ENCODE measurements at places on chromosomes 7 and 10.

DNA sequence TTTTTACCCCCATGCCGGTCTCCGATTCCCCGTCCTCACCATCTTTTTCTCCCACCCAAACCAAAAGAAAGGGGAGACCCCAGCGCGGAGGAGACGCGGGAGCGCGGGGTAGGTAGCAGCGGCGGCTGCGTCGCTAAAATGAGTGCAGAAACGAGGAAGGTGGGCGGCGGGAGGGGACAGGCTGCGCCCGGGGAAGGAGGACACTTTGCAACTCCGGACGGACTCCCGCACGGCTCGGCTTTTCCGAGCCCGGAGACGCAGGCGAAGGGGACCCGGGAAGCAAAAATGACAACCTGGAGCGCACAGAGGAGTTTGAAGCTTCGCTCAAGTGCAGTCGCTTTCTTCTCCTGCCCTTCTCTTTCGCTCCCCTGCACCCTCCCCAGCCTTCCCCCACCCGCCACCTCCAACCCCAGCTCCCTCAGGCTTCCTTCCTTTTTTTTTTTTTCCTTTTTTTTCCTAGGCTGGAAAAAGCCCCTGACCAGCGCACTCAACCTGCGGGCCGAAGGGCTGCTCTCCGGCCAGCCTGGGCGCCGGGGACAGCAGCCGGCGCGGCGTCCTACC lies 453 bp downstream of the SFMBT2 start:
- peak; percentile 72 for DNase-seq

- DNase-seq = peak; percentile 73
Measured at GRCh38 chr10:62433181-62433692, 59.1 kb downstream of the ZNF365 start.

DNA sequence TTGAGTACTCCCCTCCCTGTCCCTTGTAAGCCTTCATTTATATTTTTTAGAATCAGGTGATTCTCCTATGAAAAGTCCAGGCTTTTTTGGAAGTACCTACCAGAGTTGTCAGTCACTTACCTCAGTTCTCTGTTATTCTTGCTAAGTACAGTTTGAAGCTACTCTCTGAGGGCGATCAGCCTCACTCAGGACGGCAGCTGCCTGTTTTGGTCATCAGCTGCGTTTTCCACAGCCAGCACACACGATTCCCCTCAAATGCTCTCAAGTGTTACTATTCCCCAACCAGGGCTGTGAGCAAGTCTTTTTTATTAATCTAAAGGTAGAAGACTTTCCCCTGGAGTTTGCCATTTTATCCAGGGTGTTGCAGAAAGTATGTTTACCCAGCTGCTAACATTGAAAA lies 328.6 kb downstream of the SUGCT start:
- DNase-seq = no peak

GRCh38 chr10:62893036-62893435 lies 76.9 kb upstream of the EGR2 start:
- DNase-seq = no peak

GRCh38 chr7:70525991-70526390 lies 606.0 kb upstream of the GALNT17 start:
- no peak for DNase-seq

DNA sequence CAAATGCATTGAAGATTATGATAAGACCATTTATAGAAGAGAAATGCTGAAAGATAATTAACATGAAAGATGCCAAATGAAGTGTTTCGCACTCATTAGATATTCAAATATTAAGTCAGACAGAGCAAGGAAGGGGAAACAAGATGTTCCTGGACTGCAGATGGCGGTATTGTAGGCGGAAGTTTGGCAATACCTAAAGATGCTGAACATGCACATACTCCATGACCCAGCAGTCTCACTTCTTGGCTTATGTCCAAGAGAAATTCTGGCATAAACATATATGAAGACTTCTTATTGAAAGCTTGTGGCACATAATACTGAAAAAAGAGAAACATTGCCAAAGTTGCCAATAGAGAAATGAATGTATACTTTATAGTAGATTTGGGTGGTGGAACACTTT lies 325.4 kb upstream of the SEMA3C start:
- no peak for DNase-seq

- DNase-seq = no peak
Measured at GRCh38 chr7:34558022-34558421, 100.0 kb upstream of the NPSR1 start.

DNA sequence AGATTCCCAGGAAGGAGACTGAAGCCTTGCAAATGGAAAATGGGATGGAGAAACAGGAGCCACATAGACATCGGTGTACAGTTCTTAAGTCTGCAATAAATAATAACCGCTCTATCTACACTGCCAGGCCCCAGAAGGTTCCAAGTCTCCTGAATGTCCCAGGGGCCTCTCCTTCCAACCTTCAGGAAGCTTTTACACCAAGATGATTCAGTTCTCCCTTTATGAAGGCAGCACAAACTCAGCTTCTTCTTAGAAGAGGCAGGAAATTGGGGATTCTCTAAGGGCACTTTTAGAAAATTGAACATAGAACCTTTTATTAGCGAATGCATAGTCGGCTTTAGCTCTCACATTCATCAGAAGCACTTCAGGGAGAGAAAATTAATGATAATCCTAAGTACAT lies 130.8 kb upstream of the LYZL1 start:
- no peak for DNase-seq

DNA sequence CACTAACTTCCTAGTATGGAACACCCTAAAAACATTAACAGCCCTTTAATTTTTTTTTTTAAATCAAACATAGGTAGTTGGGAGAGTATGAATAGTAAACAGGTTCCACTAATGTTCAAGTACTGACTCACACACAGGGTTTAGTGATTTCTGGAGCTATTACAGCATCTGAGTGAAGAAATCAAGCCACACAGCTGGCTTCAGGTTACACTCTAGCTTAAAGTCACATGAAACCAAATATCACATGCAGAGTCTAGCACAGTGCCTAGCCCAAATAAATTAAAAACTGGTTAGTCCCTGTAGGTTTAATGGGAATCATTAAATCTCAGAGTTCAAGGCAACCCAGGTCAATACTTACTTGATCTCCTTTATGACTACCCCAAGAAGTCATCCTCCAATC lies 11.6 kb downstream of the PANK1 start:
- no peak for DNase-seq

GRCh38 chr7:108499566-108499965 lies 26.4 kb downstream of the PNPLA8 start:
- DNase-seq = no peak

GRCh38 chr10:6980353-6980752 lies 400.3 kb upstream of the PRKCQ start:
- no peak for DNase-seq

GRCh38 chr7:103851357-103851756 lies 138.1 kb downstream of the RELN start:
- no peak for DNase-seq

- DNase-seq = peak; percentile 50
Measured at GRCh38 chr7:144842377-144842851, 6.6 kb upstream of the TPK1 start.

DNA sequence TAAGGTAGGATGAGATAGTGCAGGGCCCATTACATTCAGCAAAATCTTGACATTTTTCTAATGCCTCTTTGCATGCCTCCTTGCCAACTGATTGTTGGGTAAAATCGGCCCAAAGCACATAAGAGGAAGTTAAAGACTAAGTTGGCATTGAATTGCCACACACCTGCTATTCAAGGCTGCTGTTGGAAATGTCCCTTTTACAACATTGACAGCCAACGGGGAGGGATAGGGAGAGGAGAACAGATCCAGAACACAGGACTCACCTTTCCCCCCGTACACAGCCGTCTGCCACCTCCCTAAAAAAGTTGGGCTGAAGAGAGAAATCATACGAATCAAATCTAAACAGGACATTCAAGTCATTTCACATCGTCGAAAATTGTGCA lies 695 bp downstream of the FAM237B start:
- DNase-seq = no peak

DNA sequence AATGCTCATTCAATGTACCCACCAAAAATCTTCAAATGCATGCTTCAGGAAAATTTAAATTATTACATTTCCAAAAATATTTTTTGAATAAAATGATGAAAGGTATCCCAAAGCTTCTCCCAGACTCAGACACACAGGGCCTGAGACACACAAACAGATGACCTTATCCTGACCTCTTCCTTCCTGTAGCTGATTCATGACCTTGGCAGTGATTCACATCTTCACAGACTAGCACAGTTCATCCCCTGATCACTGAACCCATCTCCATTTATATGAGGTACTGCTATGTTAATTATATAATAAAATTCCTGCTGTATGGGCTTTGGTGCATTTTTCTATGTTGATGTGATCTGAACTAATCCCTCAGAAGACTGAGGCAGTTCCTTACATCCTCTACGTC lies 265.0 kb upstream of the GLI3 start:
- DNase-seq = no peak

All from activated T-cell treated with anti-CD3 and anti-CD28 coated beads, Interleukin-2, amount 50 U/mL, for 48 hours (primary cell).